Colonic mucosa (tissue), 4 donors: ENCODE measurements at places on chromosomes 2 and 18. TPM values are rescaled to one million over a fixed set of nuclear protein-coding genes. Genes with fewer than 3 reads are reported as not detected.
A peak's percentile ranks its signal among the peaks of the same experiment; 100 is the strongest.

Gene POTEC
- total RNA-seq = not detected

Gene CXCR4
- 3.6 TPM for total RNA-seq

Gene ALPP
- total RNA-seq = 0.11 TPM

GRCh38 chr2:242051463-242051862 lies 181.9 kb downstream of the RTP5 start:
- H3K27ac ChIP-seq = no peak overlapping the region
- no peaks in the 10 kb centered on the region for H3K27me3 ChIP-seq
- no peaks in the 10 kb centered on the region for H3K36me3 ChIP-seq
- H3K4me3 ChIP-seq = no peak overlapping the region

GRCh38 chr2:60152226-60152833 lies 401.1 kb downstream of the BCL11A start:
- DNase-seq = peak; percentile 29
- no peak overlapping the region for H3K4me3 ChIP-seq
- H3K27me3 ChIP-seq = no peaks in the 10 kb centered on the region
- no peak overlapping the region for H3K27ac ChIP-seq

Gene CFAP53
- total RNA-seq = 0.16 TPM

DNA sequence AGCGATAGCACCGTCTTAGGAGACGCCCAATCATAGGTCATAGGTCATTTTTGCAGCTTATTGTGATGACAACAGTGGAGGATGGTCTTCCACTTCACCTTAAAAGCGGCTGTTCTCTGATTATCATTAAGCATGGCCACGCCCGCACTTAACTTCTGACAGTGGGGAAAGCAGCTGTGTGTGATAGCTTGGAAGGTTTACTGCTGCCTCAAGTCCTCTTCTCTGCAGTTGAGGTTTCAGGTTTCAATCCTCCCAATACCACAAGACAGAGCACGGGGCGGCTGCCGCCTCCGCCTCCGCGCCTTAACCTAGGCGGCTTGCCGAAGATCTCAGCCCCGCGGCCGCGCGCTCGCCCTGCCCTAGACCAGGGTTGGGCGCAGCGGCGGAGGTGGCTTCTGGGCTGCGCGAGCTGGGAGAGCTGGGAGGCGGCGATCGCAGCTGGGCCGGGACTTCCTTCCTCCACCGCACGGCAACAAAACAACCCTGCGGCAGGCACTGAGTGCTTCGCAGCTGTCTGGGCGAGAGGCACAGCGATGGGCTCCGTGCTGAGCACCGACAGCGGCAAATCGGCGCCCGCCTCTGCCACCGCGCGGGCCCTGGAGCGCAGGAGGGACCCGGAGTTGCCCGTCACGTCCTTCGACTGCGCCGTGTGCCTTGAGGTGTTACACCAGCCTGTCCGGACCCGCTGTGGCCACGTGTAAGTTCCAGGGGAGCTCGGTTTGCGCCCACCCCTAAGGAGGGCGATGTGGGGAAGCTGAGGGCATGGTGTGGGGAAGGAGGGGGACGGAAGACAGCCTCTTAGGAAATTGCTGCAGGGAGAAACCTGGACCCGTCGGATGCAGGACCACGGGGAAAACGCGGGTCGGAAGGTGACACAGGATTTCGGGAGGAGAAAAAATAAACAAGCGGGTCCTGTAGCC lies at the start of gene RNF125:
TSS of gene RNF125 (plus strand) at position 495 of the 920 bp plus-strand sequence. CDS start at position 534, 39 bp downstream.
- H3K4me3 ChIP-seq = peak within 1 kb of the TSS; percentile 61
- H3K36me3 ChIP-seq = no peaks in the 10 kb centered on the region
- peaks cover 3% of the 10 kb centered on the region for H3K4me1 ChIP-seq
- peak within 1 kb of the TSS; percentile 94 for H3K27ac ChIP-seq
- peak; percentile 76 for DNase-seq

DNA sequence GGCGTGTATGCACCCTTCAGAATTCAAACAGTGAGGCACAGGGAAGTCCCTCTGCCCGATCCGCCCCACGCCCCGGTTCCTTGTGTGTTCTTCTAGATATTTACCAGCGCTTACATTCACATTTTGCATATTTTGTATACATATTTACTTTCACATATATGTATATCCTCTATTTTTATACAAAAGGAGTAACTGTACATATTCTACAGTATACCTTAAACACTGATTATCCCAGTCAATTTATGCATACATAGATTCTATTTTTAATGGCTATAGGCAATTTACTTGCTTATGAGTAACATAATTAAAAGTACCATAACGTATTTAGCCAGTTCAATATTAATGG lies 307 bp upstream of the DUSP11 start:
- H3K27ac ChIP-seq = peak overlapping the region; percentile 86
- no peaks in the 10 kb centered on the region for H3K27me3 ChIP-seq
- no peaks in the 10 kb centered on the region for H3K36me3 ChIP-seq
- DNase-seq = no peak

- H3K27ac ChIP-seq = no peak overlapping the region
- H3K36me3 ChIP-seq = no peaks in the 10 kb centered on the region
- DNase-seq = no peak
- no peak overlapping the region for H3K4me3 ChIP-seq
- H3K4me1 ChIP-seq = no peaks in the 10 kb centered on the region
Observed at GRCh38 chr2:196618661-196619060, 20.9 kb upstream of the CCDC150 start.

Gene WNT6
- 0.37 TPM for total RNA-seq
